ENCODE measurements at places on chromosomes 3 and 15.
A peak's percentile ranks its signal among the peaks of the same experiment; 100 is the strongest.

DNA sequence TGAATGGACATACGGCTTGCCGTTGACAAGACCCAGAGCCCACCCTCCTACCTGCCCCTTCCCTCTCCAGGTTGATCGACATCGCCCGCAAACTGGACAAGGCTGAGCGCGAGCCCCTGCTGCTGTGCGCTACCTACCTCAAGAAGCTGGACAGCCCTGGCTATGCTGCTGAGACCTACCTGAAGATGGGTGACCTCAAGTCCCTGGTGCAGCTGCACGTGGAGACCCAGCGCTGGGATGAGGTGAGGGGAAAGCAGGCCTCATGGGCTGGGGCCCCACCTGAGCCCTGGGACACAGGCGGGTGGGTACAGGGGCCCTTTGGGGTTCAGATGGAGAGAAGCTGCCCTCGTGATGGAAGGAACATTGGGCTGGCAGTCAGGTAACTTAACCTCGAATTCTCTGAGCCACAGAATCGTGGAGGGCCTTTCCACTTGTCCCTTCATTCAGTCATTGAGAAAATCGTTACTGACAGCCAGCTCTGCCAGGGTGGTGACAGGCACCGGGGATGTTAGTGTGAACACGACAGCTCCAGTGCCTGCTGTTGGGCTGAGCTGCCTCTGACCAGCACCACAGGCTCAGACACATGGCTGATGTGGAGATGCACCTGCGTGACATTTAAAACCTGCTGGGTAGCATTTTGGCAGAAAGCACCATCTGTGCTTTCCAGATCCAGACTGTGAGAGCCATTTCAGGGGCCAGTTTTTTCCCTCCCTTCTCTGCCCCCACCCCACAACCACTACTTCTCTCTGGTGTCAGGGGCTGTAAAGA lies 25.6 kb upstream of the RHO start:
- DNase-seq = no peak

- DNase-seq = no peak
These were observed 55.3 kb upstream of the P2RY1 start for GRCh38 chr3:152779653-152780052.

DNA sequence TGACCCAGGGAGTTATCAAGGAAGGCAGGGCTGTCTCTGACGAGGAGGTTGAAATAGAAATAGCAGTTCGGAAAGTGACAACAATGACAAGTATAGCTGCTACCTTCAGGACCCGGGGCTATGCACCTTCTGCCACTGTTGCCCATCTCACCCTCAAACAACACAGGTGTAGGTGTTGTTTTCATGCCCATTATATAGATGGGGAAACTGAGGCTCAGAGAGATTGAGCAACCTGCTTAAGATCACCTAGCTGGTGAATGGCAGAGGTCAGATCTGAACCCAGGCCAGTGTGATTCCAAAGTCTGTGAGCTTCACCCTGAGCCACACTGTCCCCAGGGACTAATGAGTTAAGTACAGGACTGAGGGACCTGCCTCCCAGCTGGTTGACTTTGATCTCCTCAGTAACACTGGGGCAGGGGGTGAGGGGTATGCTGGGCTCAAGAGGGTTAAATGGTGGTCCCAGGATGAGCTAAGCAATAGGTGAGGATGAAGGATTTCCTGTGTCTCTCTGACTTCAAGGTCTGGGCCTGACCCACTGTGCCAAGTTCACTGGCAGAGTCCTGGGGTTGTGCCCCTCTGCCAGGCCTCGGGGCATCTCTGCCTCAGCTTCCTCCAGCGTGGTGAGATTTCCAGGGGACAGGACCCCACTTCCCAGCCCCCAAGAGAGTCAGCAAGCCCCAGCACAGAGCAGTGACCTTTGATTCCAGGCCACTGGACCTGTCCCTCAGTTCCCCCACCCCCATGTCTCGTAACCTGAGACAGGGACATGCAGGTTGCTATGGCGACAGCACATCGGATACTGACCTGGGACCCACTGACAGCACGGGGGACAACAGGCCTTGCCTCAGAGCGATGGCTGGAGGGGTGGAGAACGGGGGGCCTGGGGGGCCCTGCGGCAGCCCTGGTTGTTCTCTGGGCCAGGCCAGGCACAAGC lies 35.0 kb downstream of the ATP2B2 start:
- DNase-seq = no peak

DNA sequence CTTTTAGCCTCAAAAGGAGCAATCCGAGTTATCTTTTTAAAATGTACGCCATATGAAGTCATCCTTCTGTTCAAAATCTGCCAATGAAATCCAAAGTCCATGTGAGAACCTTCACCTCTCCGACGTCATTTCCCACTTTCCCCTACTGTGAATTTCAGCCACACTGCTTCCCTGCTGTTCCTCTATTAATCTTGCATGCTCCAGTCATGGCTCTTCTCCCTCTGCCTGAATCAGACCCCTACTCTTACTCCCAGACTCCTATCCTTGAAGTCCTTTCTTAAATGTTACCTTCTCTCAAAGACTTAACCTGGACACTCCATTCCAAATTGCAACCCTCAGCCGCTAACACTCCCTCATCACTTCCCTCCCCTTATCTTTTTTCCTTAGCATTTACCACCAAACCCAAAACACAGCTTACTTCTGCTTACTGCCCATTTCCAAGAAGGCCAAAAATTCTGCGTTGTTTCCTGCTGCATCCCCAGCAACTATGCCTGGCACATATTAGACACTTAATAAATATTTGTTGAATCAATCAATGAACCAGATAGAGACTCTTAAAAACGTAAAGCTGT lies 1.2 kb downstream of the NKIRAS1 start:
- no peak for DNase-seq

DNA sequence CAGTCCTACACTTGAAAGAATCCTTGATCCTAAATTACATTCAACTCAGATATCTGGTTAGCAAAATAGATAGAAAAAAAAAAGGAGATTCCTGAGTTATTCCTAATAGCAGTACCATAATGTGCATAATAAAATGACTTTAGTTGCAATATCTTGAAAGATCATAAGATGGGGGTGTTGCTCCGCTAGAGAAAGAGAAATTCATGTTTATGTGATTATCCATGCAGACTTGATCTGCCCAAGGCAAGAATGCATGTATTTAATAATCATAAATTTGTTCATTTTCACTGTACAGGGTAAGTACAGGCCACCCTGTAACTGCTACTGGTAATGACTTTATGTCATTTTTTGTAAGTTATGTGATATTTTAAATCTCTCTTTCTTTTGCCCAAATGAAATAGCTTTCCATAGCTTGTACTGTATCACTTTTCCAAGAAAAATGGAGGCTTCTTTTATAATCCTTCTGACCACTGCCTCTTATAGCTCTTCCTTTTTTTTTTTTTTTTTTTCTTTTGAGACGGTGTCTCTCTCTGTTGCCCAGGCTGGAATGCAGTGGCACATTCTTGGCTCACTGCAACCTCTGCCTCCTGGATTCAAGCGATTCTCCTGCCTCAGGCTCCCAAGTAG lies 84.6 kb downstream of the HCN4 start:
- no peak for DNase-seq

GRCh38 chr3:102036472-102036871 lies 187.2 kb downstream of the NFKBIZ start:
- DNase-seq = no peak

GRCh38 chr3:172324611-172325203 lies 123.5 kb downstream of the GHSR start:
- DNase-seq = no peak

GRCh38 chr3:1172644-1173043 lies 79.8 kb downstream of the CNTN6 start:
- DNase-seq = no peak

- no peak for DNase-seq
These were observed 2.5 kb upstream of the IFRD2 start for GRCh38 chr3:50294492-50295403.

DNA sequence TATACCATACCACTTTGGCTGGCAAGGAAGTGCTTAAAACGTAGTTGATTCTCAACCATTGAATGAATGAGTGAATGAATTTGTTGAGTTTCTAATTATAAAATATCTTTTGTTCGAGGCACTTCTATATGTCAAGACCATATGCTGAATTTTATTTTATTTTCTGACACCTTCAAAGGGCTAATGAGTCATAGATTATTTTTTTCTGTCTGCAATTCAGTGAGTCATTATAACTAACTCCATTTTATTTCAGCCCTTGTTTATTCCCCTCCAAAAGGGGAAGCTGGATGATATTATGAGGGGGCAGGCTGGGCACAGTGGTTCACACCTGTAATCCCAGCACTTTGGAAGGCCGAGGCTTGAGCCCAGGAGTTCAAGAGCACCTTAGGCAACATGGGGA lies 142.4 kb downstream of the P2RY1 start:
- DNase-seq = no peak

GRCh38 chr3:157128771-157129681 lies 30.9 kb downstream of the CCNL1 start:
- no peak for DNase-seq

DNA sequence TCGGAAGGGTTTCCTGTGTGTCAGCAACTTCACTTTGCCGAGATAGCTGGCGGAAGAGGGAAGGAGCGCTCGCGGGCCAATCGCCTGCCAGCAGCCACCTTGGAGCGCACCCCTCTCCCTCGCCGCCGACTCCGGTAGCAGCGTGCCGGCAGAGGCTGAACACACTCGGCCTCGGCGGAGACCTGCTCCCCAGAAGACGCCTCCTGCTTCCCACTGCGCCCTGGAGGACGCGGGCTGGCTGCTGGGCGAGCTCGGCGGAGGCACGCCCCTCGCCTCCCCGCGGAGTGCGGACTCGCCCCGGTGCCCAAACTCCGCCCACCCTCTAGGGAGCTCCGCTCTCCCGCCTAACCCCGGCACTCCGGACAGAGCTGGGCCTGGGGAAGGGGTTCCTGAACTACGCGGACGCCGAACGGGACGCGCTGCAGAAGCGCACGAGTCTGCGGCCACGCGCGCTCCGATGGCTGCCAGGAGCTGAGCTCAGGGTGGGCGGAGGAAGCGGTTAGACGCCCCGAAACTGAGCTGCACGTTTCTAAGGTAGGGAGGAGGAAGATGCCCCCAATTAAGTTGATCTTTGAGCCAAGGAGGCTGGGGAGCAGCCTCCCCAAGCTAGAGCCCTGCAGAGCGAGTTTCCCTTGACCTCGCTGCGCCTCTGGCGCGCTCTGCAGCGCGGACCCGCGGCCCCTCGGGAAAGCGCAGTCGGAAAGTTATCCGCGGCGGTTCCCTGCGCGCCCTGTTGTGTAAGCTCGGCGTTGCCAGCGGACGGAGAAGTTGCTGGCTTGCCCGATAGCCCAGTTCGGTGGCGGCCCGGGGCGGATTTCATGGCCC lies at the start of gene P2RY1:
TSS of gene P2RY1 (plus strand) at position 356 of the 825 bp plus-strand sequence. CDS start 652 bp downstream, outside the sequence.
- DNase-seq = peak; percentile 18

- DNase-seq = no peak
These were observed 10.3 kb downstream of the LIPC start for GRCh38 chr15:58442122-58442521.

GRCh38 chr3:71185733-71186455 lies 397.6 kb downstream of the FOXP1 start:
- no peak for DNase-seq

DNA sequence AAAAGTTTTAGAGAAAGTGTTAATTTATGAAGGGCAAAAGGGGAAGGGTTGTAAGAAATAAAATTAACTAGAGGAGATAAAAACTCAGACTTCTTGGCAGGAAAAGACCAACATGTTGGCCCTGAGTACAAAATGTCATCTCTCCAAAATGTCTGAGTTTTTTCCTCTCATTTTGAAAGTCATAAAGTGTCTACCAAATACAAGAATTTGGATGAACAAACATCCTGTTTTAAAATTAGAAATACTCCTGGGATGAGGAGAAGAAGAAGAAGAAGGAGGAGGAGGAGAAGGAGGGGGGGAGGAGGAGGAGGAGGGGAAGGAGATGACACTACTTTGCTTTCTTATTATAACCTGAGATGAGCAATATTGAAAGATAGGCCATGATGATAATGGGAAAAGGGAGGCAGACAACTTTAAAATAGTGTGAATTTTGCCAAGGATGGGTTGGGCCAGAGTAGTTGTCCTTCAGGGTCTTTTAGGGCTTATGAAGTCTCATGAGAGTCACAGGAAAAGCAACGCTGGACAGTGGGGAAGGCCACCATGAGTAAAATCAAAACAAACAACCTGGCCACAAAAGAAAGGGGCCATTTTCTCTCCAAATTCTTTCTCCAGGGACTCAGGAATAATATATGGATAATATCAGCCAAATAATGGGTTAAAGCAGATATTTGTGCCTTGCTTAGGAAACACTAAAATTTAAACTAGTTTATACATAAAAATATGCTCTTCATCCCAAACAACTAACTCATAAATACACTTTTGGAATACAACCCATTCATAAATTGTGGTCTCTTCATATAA lies 632.9 kb downstream of the EPHA3 start:
- no peak for DNase-seq

GRCh38 chr3:123608263-123608937 lies 23.5 kb upstream of the HACD2 start:
- no peak for DNase-seq

DNA sequence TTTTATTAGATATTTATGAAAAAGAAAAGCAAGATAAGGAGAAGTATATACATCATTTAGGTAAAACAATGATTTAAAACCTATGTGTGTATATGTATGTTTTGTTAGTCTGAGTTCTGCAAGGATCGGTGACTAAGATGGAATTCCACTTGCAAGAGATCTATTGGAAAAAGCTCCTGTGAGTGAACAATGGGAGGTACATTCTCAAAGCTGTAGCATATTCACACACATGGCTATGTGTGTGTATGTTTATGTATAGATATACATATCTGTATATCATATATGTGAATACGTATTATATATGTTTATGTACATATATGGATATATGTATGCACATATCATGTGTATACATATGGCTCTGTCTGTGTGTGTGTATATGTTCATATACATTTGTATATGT lies 54.3 kb downstream of the AMOTL2 start:
- DNase-seq = no peak

GRCh38 chr3:142019794-142020320 lies 129.5 kb downstream of the TFDP2 start:
- DNase-seq = no peak

- no peak for DNase-seq
These were observed 436.6 kb downstream of the SOX2 start for GRCh38 chr3:182148360-182148759.

DNA sequence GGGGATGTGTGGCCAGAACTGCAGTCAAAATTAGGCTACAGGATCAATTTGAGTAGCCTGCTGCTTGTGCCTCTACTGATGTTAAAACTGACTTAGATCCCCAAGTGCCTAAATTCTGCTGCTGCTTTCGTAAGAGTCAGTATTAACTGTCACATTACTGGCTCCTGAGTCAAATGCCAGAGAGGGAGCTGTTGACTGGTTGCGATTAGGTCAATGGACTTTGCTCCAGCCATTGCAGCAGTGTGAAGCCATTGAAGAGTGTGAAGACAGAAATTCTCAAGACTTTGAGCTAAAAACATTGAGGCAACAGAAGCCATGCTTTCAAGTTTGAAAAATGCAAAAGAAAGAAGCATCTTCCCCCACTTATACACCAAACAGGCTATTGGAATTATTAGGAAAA lies 151.1 kb upstream of the MITF start:
- no peak for DNase-seq

GRCh38 chr15:91099616-91099994 lies 452 bp upstream of the SV2B start:
- DNase-seq = peak; percentile 56

DNA sequence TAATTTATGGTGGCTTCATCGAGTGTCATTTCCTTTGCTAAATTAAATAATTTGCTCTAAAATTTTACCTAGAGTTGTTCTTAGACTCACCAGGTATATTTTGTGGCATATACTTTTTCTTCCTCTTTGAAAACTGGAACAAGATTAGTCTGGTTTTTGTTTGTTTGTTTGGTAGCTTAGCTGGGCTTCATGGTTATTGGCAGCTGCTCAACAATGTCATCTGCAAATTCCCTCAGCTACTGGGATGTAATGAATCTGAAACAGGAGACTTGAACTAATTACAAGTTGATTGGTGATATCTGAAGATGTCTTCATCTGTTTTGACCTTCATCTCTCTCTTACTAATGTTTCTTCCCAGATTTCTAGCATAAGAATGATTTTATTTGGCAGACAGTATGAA lies 270.5 kb upstream of the P2RY1 start:
- DNase-seq = no peak

Data from anterior cingulate cortex (tissue), 58 donors.